Dorsolateral prefrontal cortex (tissue), 122 donors: ENCODE measurements at places on chromosomes 7 and 10. TPM values are rescaled to one million over a fixed set of nuclear protein-coding genes. Genes with fewer than 3 reads are reported as not detected.
A peak's percentile ranks its signal among the peaks of the same experiment; 100 is the strongest.

DNA sequence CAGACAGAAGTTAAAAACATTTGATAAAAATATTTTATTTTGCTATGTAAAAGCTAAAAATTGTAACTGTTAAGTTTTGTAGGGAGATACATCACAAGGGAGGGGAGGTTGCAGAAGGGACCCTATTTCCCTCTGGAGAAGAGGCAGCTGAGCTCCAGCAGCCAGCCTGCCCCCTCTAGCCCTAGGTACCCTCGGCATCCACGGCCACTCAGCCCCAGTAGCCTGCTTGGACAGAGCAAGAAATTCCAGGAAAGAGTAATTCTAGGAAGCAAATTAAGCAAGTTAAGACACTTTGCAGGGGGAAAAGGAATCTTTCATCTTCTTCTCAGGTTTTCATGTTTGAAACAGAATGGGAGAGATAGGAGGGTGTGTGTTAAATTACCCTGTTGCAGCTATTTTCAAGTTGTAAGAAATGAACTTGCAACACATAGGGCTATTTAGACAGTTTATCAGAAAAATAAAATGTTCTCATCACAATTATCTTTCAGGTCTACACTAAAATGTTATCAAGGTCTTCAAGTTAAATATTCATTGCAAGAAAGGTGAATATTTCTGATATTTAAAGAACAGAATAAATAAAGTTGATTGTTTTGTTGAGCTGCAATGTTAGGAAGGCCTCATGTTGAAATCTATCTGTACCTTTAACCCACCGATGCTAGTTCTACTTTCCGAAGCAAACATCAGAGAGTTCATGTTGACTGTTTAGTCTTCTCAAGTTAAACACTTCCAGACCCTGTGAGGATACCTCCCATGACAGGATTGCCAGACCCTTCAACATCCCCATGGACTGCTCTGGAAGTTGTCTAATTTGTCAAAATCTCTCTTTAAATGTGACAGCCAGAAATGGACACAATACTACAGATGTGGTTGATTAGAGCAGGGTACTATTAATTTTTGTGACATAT is 5.5 kb downstream of the SGCE start:
- DNase-seq, result no peak

Gene TMEM270
- not detected for total RNA-seq

- DNase-seq, result no peak
Measured at GRCh38 chr7:55477781-55478374, 94.4 kb downstream of the VOPP1 start.

DNA sequence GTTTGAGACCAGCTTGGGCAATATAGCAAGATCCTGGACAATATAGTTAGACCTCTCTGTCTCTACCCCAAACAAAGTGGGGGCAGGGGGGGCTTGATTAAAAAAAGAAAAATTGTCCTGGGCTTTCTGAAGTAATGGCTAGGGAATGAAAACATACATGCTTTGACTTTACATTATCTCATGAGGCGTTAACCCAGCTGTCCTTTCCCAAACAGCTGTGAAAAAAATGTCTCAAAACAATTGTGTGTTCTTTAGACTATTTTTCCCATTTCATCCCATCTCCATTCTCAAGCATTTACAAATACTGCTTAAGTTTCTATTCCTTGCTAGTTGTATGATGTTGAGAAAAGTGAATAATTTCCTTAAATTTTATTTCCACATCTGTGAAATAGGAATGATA is 27.0 kb upstream of the CDK13 start:
- DNase-seq, result no peak

DNA sequence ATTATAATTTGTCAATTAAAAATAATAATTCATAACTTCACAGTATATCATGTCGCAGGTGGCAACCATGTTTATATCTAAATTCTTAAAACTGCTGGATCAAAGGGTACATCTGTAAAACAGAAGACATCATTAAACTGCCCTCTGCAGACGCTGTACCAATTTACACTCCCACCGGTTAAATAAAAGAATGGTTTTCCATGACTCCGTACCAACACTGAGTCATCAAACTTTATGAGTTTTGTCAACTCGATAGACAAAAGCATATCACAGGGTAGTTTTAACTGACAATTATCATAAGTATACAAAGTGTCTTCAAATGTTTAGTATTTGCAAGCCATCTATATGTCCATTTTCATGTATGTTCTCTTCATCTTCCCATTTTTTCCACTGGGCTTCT is 5.7 kb upstream of the GSTK1 start:
- DNase-seq, result no peak

GRCh38 chr10:119189811-119190282 is 11.2 kb upstream of the PRDX3 start:
- DNase-seq, result no peak

Gene FAM237B
- total RNA-seq, result not detected

GRCh38 chr7:138833596-138833995 is 35.6 kb upstream of the ATP6V0A4 start:
- DNase-seq, result no peak

DNA sequence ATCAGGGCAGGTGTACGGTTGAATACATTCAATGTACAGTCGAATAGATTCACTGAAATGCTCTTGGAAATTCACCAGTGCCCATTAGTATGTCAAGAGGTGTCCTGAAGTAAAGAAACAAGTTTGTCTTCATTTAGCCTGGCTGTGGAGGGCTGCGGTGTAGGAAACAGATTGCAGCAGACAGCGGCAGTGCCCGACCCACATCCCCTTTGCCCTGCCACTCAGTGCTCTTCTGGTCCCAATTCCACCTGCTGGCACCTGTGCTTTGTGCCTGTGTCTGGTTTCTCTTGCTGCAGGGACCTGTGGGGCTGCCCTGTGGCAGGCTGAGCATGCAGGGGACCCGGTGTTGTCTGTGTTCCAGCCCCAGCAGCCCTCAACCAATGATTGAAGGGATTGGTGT is 183.7 kb downstream of the RPS24 start:
- no peak for DNase-seq

DNA sequence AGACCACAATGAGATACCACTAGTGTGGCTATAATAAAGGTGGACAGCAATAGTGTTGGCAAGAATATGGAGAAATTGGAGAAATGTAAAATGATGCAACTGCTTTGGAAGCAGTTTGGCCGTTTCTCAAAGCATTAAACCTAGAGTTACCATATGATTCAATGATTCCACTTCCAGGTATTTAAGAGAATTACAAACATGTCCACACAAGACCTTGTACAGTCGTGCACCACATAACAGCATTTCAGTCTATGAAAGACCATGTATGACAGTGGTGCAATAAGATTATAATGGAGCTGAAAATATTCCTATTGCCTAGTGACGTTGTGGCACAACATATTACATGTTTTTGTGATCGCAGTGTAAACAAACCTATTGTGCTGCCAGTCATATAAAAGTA is 29.6 kb downstream of the CCDC172 start:
- no peak for DNase-seq

GRCh38 chr7:92606985-92607384 is 16.8 kb upstream of the FAM133B start:
- DNase-seq, result no peak

DNA sequence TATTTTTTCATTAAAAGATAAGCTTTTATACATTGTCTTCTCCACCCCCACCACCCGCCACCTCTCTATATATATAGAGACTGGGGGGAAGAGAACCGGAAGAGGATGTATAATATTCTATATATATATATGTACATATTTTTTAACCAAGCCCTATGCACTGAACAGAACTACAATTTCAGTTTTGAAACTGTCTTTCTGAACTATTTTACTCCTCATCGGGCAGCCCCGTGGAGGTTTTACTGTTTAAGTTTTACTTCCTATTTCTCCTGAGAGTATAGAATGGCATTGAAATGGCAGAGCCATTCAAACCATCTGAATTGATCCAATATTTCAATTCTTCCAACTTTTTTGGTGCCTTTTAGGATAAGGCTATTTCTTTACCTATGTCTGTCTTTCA is 1047.1 kb downstream of the NRG3 start:
- no peak for DNase-seq

DNA sequence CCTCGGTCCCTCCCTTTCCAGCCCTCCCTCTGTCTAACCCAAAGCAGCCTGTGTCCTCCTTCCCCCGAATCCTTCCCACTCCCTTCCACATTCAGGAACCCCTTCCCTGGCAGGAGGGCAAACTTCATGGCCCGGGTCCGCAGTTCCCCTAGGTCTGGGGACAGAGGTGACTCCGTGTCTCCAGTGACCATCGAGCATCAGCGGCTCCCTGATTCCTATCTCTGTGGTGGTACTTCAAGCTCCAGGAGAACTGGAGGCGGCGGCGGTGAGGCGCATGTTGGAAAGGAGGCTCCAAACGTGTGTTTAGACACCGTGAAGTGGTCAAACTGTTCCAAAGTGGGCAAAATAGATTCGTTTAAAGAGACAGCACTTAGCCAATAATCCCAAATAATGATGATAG is 148.1 kb downstream of the PAXIP1 start:
- DNase-seq, result no peak

GRCh38 chr7:625376-625971 is 101.0 kb upstream of the DNAAF5 start:
- no peak for DNase-seq

DNA sequence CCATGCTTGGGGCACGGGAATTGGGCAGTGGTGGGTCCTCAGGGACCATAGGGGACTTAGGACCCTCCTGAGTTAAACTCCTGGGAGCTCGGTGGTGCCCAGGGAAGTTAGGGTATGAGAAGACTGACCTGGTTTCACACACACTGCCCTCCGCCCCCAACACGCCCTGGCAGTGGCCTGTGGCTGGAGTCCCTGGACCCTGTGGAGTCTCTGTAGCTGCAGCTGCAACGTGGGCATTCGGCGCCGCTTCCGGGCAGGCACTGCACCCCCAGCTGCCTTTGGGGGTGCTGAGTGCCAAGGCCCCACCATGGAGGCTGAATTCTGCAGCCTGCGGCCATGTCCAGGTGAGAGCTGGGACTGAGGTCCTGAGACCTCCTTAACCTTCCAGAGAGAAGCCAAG is 29.9 kb upstream of the ZNF862 start:
- DNase-seq, result no peak

Gene LRIT1
- not detected for total RNA-seq

- DNase-seq, result no peak
Measured at GRCh38 chr10:44587488-44588318, 202.8 kb upstream of the CXCL12 start.

- DNase-seq, result no peak
Measured at GRCh38 chr10:120632047-120632446, 175.0 kb downstream of the PLPP4 start.

- no peak for DNase-seq
Measured at GRCh38 chr7:140404565-140405065, 757 bp downstream of the RAB19 start.

DNA sequence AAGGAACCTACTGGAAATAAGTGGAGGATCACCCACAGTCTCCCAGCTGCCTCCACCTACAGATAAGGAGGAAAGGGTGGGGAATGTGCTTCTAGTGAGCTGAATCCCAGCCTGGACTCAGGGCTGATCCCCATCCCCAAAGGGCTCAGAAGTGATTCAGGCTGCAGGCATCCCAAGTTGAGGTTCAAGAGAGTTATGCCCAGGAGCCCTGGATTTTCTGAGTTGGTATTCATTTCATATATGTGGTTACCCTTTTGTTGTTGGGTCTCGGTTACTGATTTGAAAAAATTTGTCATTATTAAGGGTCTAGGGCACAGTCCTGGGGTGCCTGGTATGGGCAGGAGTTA is 30.0 kb upstream of the SRGN start:
- no peak for DNase-seq

Gene BEND7
- total RNA-seq, result 15.2 TPM

- DNase-seq, result no peak
Measured at GRCh38 chr10:103111031-103111917, 81.8 kb downstream of the NT5C2 start.

DNA sequence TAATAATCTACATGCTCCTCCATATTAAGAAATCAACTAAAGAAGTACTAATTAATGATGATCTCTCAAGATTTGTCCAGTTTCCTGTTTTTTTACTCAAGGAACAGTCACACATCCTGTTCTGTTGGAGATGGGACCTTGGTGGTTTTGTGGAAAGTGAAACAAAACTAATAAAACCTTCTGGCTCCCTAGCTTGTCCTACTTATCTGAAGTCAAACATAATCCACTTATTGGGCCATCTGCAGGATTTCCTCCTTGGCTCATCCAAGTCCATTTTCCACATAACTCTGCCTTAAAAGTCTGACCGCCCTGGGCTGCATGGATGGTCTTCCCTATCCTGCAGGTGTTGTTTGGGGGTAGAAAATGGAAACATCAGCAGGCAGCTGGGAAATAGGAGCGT is 39.4 kb upstream of the TARP start:
- no peak for DNase-seq

DNA sequence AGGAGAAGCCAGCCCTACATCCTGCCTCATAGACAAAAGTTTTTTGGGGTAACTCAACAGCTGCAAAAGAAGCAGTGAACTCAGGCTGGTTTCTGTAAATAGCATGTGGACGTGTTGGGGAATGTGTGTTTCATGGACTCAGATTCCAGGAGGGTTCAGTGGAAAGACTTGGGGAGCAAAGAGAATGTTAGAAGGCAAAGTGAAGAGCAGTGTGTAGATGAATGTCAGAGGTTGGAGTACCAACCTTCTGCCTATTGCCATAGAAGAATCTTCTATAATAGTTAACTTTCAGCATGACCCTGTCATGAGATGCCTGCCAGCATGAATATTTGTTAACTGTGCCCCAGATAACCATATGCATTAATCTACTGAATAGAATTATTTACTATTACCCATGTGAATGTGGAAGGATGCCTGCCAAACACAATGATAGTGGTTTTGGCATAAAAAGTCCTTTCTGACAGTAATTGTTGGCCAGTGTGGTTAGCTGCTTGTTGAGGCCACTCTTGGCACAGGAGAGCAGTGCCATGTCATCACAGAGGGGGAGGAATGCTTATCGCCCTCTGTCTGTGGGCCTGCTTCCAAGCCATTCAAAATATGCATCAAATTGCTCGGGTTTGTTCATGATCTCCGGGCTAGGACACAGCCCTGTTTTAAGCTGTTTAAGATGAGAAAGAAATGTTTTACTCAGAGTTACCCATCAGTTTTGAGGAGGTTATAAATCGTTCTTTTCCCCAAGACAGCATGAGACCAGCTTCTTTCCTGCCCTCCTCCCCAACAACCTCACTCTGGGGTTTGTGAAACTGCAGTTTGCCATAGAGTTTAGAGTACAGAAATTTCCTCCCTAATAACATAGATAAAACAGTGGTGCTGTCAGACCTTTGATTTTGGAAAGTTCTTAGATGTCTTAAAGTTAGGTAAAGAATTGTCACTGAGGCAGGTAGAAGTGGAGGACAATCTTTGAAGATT is 165.3 kb downstream of the WNT2 start:
- DNase-seq, result peak; percentile 65

DNA sequence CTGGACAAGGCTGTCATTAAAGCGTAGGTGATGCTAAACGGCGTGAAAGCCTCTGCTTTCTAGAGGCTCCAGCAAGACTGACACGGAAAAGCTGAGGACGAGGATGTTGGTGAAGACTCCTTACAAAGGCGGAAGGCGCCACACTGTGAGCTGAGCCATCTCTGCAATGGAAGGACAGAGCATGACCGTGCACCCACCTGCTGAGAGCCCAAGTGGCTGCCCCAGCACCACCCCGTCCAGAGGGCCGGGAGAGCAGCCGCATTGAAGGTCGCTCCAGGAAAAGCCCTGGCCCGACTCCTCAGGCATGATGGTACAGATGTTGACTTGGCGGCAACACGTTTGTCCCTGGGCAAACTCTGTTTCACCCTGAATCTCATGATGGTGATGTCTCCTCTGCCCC is 492.7 kb downstream of the DNAJB6 start:
- no peak for DNase-seq
